ENCODE measurements at places on chromosomes 2 and 18. TPM values are rescaled to one million over a fixed set of nuclear protein-coding genes. Genes with fewer than 3 reads are reported as not detected.

DNA sequence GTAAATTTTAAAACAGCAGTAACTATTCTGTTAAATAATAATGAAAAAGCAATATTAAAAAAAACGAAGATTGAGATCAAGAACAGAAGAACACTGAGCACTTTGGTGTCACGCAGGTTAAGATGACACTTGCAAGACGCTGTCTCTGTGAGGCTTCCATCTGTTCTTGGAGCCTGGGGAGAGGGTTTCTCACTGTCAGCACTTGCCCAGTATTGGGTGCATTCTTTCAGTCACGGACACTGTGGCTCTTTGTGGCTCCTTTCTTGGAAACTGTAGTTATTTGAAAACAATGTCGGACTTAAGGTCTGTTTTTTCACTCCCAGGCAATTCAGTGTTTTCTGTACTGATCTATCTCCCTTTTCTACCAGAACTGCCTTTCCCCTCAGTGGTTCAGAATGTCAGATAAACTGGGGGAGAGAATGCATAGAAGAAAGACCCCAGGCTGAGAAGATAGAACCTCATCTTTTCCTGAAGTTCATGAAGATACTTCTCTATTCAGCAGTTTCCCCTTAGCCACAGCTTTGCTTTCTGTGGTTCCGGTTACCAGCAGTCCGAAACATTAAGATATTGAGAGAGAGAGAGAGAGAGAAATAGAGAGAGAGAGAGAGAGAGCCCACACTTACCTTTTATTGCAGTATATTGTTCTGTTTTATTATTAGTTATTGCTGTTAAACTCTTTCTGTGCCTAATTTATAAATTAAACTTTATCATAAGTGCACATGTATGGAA, 283.3 kb downstream of the DCDC2C start:
- no peak for DNase-seq

DNA sequence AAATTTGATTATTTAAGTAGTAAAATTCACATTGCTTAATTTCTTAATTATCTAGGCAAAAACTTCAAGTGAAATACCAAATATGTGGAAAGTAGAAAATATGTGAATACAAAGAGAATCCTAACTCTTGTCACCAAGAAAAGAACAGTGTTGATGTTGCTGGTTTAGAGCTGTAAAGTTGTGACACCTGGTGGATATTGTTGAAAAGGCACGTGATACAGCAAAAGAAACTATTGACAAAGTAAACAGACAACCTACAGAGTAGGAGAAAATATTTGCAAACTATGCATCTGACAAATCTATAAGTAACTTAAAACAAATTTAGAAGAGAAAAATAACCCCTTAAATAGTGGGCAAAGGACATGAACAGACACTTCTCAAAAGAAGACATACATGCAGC, 25.6 kb upstream of the ZC3H15 start:
- DNase-seq: no peak

The BUB1 gene
- total RNA-seq: 7.1 TPM

DNA sequence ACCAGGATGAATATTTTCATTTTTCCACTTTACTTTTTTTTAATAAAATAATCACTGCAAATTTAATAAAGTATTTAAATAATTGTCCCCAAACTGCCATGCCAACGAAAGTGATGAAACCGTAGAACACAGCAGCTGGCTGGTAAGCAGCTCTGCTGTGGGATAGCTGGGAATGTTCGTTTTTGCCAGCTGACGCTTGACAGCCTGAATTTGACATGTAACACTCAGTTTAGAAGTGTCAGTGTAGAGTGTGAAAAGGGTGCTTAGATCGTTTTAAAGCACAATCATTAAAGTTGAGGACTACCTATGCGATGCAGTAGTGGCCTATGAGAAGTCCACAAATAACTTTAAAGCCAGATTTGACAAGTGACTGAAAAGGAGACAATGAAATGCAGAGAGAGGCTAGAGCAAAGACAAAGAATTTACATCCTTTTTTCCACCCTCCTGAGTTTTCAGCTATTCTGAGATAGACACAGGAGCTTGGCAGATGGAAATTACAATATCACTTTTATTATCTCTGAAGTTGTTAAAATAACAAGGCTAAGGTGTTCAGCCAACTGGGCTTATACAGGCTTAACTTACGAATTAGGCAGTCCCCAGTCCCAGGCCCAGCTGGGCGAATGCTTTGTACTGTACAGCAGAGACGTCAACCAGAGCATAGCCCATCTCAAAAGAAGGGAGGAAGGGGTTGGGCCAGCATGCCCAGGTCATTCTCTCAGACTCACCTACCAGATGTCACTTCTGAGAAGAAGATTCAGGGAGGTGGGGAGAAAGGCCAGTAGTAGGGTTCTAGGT, 31.9 kb upstream of the SLC1A4 start:
- DNase-seq: no peak

Measured in osteoblast (primary cell).